ENCODE measurements at places on chromosomes 3 and 15. TPM values are rescaled to one million over a fixed set of nuclear protein-coding genes. Genes with fewer than 3 reads are reported as not detected.

DNA sequence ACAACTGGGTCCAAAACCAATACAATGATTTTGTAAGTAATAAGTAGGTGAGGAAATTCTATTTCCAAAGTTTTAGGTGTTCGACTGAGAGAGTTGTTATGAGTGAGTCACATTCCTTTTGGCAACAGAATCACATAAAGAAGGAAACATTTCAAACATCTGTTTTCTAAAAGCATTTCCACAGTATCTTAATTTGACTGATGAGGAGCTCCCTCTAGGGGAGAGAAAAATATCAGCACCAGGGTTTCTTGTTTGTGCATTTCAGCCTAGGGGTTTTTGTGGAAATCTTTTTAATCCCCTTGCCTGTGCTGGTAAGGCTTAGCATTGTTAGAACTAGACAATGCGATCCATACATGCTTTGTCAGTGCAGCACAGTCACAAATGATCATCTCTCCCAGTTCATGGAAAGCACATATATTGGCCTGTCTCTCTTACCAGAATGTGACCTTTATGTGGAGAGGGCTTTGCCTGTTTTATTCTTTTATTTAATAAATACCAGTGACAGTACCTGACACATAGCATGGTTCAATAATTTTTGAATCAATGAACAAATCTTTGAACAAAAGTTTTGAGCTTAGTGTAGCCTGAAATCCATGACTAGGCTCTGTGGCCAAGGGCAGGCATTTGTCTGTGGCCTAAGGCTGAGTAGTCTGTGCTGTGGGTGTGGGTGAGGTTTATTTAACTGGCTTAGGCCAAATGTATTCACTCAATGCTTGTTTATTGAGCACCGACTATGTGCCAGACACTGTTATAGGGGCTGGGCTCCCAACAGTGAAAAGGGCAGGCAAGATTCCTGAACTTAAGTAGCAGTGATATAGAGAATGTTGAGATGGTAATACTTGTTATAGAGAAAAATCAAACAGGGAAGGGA is 21.1 kb upstream of the IQCF6 start:
- no peak for DNase-seq

GRCh38 chr15:63094495-63094931 is 27.1 kb upstream of the LACTB start:
- DNase-seq: no peak

- DNase-seq: no peak
These were observed 72.8 kb downstream of the GALK2 start for GRCh38 chr15:49242820-49243219.

GRCh38 chr3:195828762-195829161 is 17.0 kb upstream of the MUC4 start:
- DNase-seq: no peak

- DNase-seq: no peak
These were observed 56.5 kb downstream of the SIDT1 start for GRCh38 chr3:113588806-113589205.

- no peak for DNase-seq
These were observed 499 bp downstream of the ALDH1A2 start for GRCh38 chr15:58064980-58065444.

DNA sequence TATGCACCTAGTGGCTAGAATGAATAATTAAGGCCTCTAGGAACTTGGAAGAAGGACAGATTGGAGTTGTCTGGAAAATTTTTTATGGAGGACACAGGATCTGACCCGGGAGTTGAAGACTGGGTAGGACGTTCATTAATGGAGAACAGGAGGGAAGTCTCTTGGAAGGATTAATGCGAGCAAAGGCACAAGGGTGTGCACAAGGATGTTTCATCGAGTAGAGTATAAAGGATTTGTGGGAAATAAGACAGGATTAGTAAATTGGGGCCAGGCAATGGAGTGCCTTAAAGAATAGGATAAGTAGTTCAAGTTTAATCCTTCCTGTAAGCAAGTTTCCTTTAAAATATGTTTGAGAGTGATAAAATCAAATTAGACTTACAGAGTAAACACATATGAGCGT is 14.6 kb downstream of the LMOD3 start:
- DNase-seq: no peak

DNA sequence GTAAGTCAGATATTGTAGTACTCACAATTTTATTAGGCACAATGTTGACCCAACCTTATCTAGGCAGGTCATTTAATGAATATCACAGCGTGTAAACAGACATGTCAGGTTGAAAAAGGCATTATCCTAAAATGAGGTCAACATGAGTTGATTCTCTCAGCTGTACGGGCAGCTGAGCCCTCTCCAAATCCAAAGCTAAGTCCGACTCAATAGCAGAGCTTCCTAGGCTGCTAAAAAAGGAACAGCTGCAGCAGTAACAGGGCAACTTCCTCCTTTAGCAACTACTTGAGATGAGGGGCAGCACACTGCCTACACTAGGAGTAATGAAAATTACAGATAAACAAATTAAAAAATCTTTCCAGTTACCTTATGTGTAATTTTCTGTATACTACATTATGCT is 189.2 kb downstream of the CADM2 start:
- no peak for DNase-seq

DNA sequence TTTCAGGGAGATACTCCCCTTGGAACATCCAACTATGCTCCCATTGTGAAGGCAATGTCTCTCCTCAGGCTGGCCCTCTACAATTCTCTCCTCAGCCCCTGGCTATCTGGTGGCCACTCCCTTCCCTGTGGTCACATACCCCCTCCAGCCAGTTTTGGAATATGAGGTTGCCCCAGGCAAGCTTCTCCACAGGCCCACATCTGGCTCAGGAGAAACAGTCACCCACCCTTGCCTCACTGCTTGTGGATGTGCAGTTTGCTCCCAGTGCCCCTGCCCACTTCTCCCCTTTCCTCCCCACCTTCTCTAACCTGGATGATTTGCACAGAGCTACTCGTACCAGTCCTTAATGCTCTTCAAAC is 15.7 kb upstream of the TIPARP start:
- DNase-seq: no peak

DNA sequence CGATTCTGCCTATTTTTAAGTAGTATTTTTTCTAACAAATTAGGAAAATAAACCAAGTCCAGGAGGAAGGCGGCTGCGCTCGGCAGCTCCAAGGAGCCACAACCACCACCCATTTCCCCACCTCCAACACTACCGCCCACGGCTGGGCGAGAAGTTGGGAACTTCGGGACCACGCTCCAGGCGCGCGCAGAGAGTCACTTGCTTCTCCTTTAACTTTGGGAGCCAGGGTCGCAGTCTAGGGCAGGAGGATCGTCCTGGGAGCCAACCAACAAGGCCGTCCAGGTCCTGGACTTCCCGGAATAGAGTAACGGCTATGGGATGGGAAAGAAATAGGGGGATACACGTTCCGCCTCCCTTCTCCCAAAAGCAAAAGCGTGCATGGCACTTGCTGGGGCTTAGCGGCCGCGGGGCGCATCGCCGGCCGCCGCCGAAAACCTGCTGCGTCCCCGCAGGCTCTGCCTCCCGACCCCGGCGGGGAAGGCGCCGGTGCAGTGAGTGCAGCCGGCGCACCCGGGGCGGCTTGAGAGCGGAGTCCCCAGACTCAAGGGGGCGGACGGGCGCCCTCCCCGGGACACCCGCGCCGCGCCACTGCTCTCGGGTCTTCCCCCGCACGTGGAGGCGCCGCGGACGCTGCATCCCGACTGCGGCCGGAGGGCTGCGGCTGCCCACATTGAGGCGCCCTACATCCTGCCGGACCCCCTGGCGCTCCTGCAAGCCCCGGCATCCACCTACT is 699 bp downstream of the MEGF11 start:
- no peak for DNase-seq

GRCh38 chr15:85752491-85752961 is 42.2 kb downstream of the KLHL25 start:
- no peak for DNase-seq

- no peak for DNase-seq
These were observed 260.9 kb downstream of the TIGIT start for GRCh38 chr3:114554731-114555130.

- no peak for DNase-seq
These were observed 84.5 kb upstream of the ATP10A start for GRCh38 chr15:25947323-25948314.

DNA sequence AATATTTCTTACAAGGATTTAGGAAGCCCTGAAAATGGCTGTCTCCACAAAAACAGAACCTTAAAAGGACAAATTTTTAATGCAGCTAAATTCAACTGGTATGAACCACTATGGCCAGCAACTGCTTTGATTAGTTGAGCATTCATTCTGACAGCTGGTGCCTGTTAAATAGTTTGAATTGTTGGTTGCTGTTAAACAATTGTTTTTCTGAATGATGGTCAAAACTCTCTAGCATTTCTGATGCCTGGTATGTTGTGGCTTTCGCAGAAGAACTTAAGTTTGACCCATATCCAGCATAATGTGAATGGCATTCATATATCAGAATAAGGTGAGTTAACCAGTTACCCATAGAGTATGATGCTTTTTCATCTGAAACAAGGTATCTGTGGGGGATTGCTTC is 138.4 kb downstream of the MEIS2 start:
- DNase-seq: no peak

DNA sequence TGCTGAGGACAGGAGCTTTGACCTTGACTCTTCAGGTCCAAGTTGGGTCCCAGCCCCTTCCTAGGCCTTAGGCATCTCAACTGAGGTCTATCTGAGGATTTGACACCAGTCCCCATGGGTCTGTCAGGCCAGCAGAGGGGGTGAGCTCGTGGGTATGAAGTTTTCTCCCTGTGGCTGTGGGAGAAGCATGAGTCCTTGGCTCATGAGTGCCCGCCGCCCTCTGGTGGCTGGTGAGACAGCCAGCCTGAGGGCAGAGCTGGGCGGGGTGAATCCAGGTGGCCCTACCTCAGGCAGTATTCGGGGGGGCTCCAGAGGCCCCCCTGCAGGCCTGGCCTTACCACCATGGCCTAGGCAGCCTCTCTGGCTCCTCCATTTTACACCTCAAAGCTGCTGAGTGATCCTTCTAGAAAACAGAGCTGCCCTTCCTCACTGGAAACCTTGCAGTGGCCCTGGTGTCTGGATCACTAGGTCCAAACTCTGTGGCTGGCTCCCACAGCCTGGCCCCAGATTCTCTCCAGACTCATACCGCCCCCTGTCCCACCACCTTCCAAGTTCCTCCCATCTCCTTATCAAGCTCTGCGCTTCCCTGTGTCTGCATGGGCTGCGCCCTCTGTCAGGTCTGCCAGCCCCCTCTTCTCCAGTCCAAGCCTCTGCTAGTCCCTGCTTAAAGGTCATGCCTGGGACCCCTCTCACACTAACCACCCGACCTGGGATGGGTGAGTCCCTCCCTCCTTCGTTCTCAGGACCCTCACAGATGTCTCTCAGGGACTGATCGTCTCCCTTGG is 16.1 kb downstream of the SH2D7 start:
- DNase-seq: peak; percentile 63

DNA sequence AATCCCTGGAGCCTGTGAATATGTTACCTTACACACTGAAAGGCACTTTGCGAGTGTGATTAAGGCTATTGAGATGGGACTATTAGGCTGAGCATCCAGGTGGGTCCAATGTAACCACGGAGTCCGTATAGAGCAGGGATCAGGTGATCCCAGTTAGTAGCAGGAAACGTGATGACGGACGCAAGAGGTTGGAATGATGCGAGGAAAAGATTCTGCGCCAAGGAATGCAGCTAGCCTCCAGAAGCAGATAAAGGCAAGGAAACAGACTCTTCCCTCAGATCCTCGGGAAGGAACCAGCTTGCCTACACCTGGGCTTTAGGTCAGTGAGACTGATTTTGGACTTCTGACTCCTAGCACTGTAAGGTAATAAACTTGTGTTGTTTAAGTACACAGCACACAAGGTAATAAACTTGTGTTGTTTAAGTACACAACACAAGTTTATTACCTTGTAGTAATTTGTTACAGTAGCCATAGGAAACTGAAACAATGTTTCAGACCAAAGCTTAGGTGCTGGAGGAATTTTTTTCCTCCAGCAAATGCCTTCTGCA is 125.0 kb downstream of the CHST2 start:
- DNase-seq: no peak

- no peak for DNase-seq
These were observed 8.5 kb downstream of the TNK2 start for GRCh38 chr3:195899701-195900435.

GRCh38 chr15:62453981-62454380 is 288.9 kb upstream of the C2CD4B start:
- no peak for DNase-seq

GRCh38 chr3:168338161-168338560 is 242.4 kb upstream of the GOLIM4 start:
- no peak for DNase-seq

GCNT3 gene
- not detected for total RNA-seq

MORF4L1 gene
- 418 TPM for total RNA-seq

CRYBG3 gene
- total RNA-seq: 15.7 TPM

TRIM42 gene
- not detected for total RNA-seq

SATB1 gene
- 138 TPM for total RNA-seq

GPR160 gene
- not detected for total RNA-seq

All from dorsolateral prefrontal cortex (tissue), 122 donors.